ENCODE measurements at places on chromosomes 1 and 21. TPM values are rescaled to one million over a fixed set of nuclear protein-coding genes. Genes with fewer than 3 reads are reported as not detected.

GRCh38 chr1:152388889-152389288 is 25.2 kb downstream of the CRNN start:
- no peak for DNase-seq

GOLPH3L gene
- 10.0 TPM for total RNA-seq

MEX3A gene
- 11.2 TPM for total RNA-seq

- DNase-seq: no peak
Measured at GRCh38 chr1:240503558-240503957, 108.4 kb downstream of the GREM2 start.

GRCh38 chr1:182299728-182300616 is 91.6 kb downstream of the GLUL start:
- no peak for DNase-seq

DNA sequence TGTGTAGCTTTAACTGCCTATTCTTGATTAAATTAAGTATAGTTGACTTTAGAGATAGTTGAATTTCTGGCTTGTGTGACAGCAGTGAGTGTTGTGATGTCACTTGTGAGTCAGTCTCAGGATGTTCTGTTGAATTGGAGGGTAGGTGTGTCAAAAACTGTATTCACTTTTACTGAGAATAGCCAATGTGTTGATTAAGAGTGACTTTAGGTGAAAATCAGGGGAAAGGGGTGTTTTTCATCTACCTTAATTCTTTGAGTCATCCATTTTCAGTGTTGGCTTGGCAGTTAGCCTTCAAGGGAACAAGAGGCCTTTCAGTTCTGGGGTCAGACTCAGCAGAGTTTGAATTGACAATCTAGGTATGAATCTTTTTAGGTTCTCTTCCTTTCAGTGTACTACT is 75.9 kb downstream of the CDC14A start:
- no peak for DNase-seq

GBP4 gene
- total RNA-seq: 0.02 TPM

DNA sequence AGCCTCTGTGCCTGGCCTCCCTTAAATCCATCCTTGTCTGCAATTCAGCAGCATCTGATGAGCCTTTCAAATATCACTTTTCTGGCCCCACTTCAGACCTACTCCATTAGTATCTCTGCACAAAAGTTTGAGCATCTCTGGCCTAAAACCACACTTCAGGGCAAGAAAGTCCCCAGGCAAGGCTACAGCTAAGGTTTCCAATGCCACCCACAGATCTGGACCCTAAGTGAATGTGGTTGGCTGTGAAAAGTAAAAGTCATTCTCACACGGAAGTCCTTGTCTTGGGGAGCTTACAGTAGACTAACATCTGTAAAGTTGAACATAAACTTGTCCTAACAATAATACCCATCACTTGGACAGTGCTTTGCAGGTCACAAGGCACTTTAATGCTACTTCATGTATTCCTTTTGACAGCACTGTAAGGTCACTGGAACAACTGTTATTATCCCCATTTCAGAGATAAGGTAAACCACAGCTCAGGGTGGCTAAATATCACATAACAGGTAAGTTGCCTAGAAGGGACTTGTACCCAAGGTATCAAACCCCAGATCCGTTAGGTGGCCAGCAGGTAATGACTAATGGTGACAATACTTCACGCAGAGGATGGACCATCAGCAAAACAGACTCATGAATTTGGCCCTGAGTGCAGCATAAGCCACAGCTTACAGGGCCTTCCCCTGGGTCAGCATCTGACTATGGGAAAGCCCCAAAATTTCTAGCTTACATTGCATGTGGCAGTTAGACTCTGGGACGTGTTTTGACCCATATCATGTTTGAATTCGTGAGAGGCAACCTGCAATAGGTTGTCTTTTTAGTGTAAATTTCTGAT is 356.0 kb downstream of the HHAT start:
- no peak for DNase-seq

DNA sequence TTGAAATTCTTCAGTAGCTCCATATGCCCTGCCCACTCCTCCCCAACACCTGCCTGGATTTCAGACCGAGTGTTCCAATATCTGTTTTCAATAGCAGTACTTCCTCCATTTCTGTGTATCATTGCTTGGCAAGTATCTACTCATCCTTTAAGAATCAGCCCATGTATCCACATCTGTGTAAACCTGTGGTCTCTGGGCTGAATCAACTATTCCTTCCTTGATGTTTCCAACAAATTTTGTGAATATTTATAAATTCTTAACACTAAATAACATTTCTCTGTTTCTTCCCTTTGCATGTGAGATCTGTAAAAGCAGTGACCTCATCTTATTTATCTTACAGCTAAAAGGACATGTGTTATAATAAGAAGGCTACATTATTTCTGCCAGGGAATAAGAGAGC is 26.0 kb upstream of the UAP1 start:
- DNase-seq: no peak

GRCh38 chr1:12450090-12450755 is 167.8 kb downstream of the DHRS3 start:
- DNase-seq: no peak

GRCh38 chr1:108345776-108346531 is 102.1 kb upstream of the NBPF4 start:
- no peak for DNase-seq

- DNase-seq: no peak
Measured at GRCh38 chr1:82045221-82045620, 244.5 kb downstream of the ADGRL2 start.

GRCh38 chr1:15362096-15362736 is 47.5 kb upstream of the EFHD2 start:
- DNase-seq: no peak

PRELP gene
- 0.07 TPM for total RNA-seq

C1QB gene
- total RNA-seq: not detected

GRCh38 chr1:153312570-153313186 is at the start of gene PGLYRP3:
PGLYRP3 (minus strand) TSS chr1:153312952; CDS start chr1:153310665, 2,287 bp downstream.
- no peak for DNase-seq

GRCh38 chr1:110341872-110342331 is 2.7 kb downstream of the RBM15 start:
- DNase-seq: no peak

DNA sequence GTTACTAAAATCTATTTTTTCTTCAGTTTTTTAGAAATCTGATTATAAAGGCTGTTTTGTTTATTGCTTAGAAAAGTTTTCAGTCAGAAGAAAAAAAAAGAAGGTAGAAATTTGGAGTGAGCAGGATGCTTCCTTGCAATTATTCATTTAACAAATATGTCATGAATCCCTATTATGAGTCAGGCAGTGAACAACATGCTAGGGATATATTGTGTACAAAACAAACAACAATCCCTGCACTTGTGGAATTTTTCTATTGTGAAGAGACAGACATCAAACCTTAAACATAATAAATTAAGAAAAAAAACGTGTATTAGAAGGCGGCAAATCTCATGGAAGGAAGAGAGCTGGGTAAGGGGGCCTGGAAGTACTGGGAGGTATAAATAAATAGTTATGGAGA is 664.1 kb upstream of the CAMK1G start:
- DNase-seq: peak; percentile 40

FOXO6 gene
- total RNA-seq: 1.0 TPM

EFNA1 gene
- total RNA-seq: 17.9 TPM

DNA sequence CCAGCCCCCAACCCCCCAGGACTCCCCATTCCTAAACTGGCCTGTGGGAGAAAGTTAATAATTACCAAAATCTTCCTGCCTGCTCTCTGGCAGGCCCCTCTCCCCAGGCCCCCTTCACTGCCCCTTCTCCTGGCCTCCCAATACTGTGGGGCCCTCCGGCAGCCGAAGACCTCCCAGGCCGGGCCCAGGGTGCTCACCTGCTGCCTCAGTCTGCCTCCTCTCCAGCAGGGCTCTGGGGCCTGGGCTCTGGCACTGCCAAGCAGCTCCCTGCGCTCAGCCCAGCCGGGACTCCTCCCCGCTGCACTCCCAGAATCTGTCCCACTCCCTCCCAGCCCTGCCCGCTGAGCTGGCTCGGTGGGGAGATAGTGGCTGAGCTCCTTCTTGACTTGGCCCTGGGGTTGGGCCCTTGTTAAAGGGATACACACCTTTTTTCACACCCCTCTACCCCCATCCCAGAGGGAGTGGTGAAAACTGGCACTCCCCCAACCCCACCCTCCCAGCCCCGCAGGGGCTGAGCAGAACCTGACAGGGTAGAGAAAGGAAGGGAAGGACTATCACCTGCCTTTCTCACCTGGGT is at the start of gene S100A16:
S100A16 (minus strand) TSS at position 383 of the 577 bp plus-strand sequence. CDS start 4,986 bp downstream, outside the sequence.
- peak; percentile 79 for DNase-seq

TRABD2B gene
- 2.0 TPM for total RNA-seq

CD5L gene
- total RNA-seq: not detected

- no peak for DNase-seq
Measured at GRCh38 chr1:14082331-14082730, 382.3 kb downstream of the PRDM2 start.

GRCh38 chr21:34885626-34886239 is 163.4 kb downstream of the RUNX1 start:
- peak; percentile 47 for DNase-seq

CCDC27 gene
- not detected for total RNA-seq

TIE1 gene
- total RNA-seq: 3.2 TPM

DNA sequence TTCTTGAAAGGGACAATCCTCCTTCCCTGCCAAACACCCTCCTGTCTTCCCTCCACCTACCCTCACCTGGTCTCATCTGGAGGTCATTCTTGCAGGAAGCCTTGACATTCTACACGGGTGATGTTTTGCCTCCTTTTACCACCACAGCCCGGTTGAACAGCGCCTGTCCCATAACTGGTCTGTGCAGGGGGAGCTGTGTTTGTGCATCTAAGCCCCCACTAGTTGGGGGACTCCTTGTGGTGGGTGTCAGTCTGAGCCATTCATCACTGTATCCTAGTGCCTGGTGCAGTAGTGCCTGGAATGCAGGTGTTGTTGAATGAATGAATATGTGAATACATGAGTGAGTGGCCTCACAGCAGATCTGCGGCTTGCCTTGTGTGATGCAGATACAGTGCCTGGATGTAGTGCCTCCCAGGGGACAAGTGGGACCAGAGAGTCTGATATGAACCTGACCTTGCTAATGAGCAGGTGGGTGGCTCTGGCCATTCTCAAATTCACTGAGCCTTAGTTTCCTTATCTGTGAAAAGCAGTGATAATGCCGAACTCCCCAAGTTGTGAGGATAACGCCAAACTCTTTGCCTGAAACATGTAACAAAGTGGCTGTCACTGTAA is 79.8 kb downstream of the OMA1 start:
- DNase-seq: no peak

OR14A2 gene
- total RNA-seq: not detected
